ENCODE measurements at places on chromosomes 16 and 17. TPM values are rescaled to one million over a fixed set of nuclear protein-coding genes. Genes with fewer than 3 reads are reported as not detected.

- DNase-seq = no peak
Observed at GRCh38 chr17:80005360-80006338, 30.0 kb downstream of the TBC1D16 start.

The PYDC1 gene
- polyA plus RNA-seq = not detected

DNA sequence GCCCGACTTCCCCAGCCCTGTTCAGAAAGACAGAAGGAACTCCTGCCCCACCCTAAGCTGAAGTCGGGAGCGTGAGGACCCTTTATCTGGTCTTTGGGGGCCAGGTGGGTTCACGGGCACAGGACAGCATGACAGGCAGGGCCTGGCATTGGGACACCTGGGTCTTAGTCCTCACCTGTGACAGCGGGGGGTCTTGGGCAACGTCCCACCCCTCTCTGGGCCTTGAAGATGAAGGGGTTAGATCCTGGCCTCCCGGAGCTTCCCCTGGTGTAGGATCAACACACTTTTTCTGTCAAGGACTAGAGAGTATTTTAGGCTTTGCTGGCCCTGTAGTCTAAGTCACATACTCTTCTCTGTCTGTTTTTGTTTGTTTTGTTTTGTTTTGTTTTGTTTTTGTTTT, 65.1 kb downstream of the JPH3 start:
- DNase-seq = no peak

The ALDH3A2 gene
- polyA plus RNA-seq = 103 TPM

- no peak for DNase-seq
Observed at GRCh38 chr16:66587881-66588600, 8.8 kb downstream of the CMTM2 start.

The YBX2 gene
- polyA plus RNA-seq = 3.1 TPM

The ZDHHC1 gene
- polyA plus RNA-seq = 9.1 TPM

DNA sequence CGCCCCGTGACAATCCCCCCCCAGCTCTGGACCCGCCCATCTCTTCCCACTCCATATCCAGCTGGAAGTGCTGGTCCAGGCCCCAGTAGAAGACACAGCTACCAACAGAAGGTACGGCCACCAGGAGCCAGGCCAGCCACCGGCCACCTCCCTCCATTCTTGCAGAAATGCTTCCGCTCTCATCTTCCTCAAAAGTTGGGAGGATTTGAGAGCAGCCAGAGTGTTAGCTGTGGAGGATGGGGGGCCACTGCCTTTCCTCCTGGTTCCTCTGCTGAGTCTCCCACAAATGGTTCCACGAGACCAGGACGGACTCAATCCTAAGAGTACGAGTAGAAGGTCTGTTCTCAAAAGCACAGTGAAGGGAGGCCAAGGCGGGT, 78.3 kb downstream of the GAS7 start:
- DNase-seq = no peak

DNA sequence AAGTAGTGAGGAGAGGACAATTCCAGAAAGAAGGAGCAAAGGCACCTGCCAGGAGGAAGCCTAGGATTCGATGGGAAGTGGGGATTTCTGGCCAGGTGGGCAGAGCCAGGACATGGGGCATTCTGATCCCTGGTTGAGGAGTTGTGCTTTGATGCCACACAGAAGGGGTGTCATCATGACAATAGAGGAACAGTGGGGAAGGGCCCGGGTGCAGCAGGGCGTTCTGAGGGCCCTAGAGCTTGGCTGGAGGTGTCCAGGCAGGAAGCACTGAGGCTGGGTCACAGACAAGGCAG, 4.3 kb downstream of the EVPLL start:
- no peak for DNase-seq

DNA sequence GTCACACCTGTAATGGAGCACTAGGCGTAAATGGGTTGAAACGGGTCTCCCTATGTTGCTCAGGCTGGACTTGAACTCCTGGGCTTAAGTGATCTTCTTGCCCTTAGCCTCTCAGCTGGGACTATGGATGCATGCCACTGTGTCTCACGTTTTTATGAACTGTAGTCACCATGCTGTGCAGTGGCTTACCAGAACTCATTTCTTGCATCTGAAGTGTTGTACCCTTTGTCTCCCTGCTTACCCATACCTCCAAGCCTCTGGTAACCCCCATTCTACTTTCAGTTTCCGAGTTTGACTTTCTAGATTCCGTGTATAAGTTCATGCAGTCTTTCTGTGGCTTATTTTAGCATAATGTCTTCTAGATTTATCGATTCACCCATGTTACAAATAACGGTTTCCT, 7.7 kb downstream of the PYCARD start:
- no peak for DNase-seq

DNA sequence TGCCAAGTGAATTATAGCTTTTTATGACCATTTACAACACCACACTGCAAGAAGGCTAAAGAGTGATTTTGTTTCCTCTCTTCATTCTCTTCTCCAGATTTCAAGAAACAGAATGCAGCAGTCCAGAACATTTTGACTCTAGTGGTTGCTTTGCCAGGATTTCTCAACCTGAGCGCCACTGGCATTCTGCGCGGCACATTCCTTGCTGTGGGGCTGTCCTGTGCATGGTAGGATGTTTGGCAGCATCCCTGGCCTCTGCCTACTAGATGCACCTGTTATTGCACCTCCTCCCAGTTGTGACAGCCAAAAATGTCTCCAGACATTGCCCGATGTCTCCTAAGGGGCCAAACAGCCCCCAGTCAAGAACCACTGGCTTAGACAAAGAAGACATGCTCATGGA, 25.7 kb upstream of the SLC39A11 start:
- no peak for DNase-seq

The PHLPP2 gene
- polyA plus RNA-seq = 8.2 TPM

The EMP2 gene
- 26.0 TPM for polyA plus RNA-seq

GRCh38 chr16:10658943-10659342, 35.8 kb downstream of the TEKT5 start:
- DNase-seq = no peak

The KRTAP2-1 gene
- not detected for polyA plus RNA-seq

DNA sequence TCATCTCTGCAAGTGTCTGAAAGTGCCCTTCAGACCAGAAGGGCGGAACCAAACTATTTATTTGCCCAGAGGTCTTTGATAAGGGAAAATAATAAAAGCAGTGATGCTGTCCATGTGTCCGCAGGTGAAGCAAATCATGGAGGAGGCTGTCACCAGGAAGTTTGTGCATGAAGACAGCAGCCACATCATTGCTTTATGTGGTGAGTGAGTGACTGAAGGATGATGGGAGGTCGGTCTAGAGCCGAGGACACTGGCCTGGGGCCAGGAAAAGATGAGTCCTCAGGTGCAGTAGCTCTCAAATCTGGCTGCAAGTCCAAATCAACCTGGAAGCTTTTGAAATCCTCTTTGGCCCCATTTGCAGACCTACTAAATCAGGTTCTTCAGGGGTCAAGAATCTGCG, 6.1 kb downstream of the SGSM2 start:
- no peak for DNase-seq

The TOP3A gene
- polyA plus RNA-seq = 41.9 TPM

DNA sequence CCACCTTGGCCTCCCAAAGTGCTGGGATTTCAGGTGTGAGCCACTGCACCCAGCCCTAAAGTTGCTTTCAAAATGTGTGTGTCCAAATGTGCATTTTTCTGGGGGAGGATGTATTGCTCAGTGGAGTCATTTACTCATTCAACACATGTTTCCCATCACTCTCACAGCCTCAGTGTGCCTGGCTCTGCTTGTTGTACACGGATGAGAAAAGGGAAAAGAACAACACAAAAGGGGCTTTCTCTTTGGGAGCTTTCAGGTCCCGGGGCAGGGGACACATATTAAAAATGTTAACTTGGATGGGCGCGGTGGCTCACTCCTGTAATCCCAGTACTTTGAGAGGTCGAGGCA, 1.7 kb upstream of the PPL start:
- DNase-seq = no peak

- DNase-seq = no peak
Observed at GRCh38 chr17:58228679-58229078, 9.6 kb upstream of the MKS1 start.

- no peak for DNase-seq
Observed at GRCh38 chr16:23403547-23403946, 49.4 kb downstream of the COG7 start.

The CDH5 gene
- 63.3 TPM for polyA plus RNA-seq

GRCh38 chr16:58435779-58436178, 43.5 kb downstream of the GINS3 start:
- DNase-seq = no peak

DNA sequence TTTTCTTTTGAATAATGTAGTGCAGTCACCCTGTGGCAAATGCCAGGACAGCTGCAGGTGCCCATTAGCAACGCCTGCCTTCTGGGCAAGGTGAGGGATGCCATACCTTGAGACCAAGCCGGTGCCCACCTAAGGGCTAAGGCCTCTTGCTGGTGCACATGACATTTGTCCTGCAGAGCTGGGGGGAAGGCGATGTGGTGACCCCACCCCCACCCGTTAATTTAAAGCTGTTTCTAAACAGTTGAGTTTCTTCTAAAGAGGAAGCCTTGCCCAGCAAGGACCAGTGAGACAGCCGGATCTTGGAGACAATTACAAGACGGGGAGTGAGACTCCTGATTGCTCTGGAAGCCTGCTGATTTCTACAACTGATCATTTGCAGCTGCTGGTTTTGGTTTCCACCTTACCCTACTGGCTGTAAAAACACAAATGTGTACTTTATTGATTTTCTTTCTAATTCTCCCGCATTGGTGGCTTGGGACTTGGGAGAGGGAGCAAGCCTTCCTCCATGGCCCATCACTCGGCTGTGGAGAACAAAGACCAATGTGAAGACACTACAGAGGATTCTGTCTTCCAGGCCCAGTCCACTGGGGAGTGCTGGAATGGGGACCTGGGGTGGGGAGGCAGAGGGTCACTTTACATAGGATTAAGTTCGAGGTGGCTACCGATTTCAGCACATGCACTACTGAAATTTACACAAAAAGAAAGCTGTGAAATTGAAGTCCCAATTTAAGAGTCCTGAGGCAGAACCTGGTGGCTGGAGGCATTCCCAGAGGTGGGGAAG, 2.7 kb downstream of the CDK5R1 start:
- DNase-seq = no peak

DNA sequence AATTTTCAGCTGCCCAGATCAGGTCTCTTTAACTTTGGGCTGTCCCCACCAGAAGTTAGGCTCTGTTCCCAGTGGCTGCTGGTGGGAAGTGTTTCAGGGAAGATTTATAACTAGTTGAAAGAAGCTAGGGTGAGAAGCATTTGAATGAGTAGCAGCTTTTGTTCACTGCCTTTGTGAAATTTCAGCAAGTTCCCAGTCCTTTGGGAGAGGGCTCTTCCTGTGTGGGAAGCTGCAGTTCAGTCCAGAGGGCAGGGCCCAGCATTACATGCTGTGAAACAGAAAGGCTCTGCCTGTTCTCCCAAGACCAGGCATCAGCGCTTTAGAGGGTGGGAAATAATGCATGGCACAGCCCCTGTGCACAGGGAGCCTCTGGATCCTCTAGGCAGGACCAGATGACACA, 17.8 kb downstream of the PROCA1 start:
- no peak for DNase-seq

- DNase-seq = no peak
Observed at GRCh38 chr16:77805398-77805797, 17.0 kb downstream of the VAT1L start.

- no peak for DNase-seq
Observed at GRCh38 chr16:23836404-23837311, 875 bp downstream of the PRKCB start.

- DNase-seq = no peak
Observed at GRCh38 chr16:46839986-46840443, 9.0 kb upstream of the C16orf87 start.

DNA sequence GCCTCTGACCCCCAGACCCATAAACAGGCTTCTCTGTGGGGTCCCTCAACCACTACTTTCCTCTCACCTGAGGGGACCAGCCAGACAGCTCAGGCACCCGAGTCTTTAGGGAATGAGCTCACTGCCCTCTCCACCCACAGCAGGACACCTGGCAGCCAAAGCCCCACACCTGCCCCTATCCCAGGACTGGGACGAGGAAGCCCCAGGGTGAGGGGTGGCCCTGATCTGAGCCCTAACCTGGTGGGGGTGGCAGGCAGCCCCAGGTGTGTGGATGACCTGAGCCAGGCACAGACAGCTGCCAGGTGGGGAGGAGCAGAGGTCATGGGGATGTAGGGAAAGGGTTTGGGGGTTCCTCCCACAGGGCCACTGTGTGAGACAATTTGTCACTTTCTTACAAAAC, 1.7 kb upstream of the TEX19 start:
- DNase-seq = no peak

DNA sequence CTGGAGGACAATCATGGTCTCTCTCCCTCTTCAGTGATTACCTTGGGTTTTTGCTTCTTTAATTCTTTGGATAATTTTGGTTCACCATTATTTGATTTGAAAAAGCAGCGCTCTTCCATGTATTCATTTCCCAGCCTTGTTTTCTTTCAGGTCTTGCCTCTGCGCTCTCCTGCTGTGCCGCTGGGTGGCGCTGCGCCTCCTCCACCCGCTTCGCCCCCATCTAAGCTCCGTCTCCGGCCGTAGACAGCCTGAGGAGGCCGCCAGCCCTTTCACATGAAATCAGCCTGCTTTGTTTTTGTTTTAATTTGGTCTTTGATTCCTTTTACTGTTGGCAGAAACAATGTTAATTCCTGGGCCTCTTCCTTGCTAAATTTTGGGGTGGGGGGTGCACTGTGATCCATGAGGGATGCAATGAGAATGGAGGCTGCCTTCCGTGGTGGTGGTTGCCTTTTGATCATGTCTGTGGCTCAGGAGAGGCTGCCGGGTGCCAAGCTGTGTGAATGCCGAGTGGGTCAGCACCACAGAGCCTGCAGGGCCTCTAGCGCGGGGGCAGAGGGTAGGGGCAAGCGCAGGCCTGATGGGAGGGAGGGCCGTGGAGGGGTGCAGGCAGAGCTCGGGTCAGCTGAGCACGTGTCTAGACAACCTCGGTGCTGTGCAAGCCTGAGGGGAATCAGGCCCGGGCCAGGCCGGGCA, 64.1 kb downstream of the PLD6 start:
- DNase-seq = no peak

DNA sequence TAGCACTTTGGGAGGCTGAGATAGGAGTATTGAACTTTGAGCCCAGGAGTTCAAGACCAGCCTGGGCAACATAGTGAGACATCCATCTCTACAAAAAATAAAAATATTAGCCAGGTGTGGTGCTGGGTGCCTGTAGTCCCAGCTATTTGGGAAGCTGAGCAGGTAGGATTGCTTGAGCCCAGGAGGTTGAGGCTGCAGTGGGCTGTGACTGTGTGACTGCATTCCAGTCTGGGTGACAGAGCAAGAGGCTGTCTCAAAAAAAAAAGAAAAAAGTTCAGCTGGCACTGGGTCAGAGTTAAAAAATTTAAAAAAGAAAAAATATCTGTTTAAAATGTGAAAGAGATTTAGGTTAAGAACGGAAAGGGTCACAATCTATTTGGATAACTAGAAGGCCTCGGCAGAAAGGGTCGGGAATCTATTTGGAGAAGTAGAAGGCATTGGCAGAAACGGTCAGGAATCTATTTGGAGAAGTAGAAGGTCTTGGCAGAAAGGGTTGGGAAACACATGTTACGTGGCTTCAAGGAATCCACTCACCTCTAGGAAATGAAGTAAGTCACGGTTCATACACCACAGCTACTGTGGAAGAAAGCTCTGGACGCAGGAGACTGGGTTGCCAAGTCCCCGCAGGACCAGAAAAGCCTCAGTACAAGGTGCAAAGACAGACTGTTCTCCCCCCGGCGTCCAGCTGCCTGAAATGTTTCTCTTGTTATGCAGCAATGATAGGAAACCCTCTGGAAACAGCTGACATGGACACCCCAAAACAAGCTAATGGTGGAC, 25.3 kb downstream of the LMF1 start:
- no peak for DNase-seq

The ZG16 gene
- polyA plus RNA-seq = not detected

GRCh38 chr17:38900978-38901656, 24.3 kb upstream of the LASP1NB start:
- no peak for DNase-seq

The RTN4RL1 gene
- polyA plus RNA-seq = 1.3 TPM

- DNase-seq = no peak
Observed at GRCh38 chr16:16062023-16062937, 112.9 kb downstream of the ABCC1 start.
